ENCODE measurements at places on chromosomes 11 and 22.

GRCh38 chr11:12707500-12707880 lies 33.3 kb downstream of the TEAD1 start:
- DNase-seq = no peak

- no peak for DNase-seq
These were observed 288.5 kb downstream of the KIRREL3 start for GRCh38 chr11:126711977-126712625.

GRCh38 chr11:110056956-110057355 lies 36.2 kb upstream of the ZC3H12C start:
- no peak for DNase-seq

DNA sequence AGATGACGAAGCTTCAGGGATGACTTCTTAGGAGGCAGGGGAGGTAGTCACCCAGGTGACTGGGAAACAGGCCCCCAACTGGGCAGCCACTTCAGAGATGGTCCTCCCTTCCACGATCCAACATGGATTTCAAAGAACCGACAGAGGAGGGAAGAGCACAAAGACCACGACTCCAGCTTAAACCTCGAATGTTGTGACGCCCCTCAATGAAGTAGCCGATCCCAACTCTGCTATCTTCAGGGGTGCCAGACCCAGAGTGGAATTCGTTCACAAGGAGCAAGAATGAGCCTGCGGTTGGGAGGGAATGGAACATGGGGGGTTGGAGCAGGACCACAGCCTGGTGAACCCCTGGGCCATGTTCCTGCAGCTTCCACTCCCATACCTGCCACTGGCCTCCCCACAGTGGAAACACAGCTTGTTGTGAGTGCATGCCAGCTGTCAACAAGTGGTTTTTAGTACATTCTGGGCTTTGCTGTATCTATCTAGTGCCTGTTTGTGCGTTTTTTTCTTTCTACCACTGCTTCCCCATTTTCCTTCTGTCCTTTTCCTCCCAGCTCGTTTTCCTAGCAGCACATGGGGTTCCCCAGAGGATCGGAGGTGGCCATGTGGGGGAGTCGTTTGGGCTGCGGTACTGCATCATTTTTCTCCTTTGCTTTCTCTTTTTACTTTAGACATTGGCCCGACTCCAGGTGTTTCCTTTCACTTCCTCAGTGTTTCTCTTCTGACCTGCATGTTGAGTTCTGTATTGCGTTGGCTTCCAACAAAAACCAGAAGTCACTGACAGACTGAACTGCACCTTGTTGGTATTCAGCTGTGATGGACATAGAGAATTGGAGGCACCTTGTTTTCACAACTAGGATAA lies 65.8 kb downstream of the MORC2 start:
- no peak for DNase-seq
